ENCODE measurements at places on chromosomes 2 and 18.

DNA sequence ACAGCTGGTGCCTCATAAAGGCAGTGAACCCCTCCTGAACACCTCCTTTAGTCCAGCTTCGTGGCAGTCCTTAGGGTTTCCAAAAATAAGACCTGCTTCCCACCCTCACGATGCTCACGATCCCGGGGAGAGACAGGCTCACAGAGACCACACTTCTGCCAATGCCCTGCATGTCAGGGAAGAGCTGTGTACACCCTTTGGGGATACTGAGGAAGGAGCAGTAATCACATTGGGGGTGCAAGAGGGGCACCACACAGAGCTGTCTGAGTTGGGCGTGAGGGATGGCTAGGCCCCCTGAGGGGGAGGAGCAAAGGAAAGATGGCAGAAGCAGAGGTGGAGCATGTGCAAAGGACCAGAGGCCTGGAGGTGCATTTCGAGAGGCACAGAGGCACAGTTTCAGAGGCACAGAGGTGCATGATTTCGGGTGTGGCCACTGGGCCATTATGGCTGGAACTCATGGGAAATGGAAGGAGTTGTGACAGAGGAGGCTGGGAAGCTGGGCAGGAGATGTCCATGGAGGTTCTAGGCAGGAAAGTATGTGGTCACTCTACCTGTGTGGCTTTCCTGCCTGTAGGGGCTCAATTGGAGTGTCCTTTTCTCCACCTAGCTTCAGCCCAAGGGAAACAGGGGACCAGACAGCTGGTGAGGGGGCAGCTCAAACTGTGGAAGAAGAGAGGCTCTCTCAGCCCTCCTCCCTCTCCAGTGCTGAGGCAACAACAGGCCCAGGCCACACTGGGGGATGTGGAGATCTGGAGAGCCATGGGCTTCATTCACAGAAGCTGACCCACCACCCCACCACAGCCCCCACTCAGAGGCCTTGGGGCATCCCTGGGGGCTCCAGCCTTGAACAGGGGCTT, 115.9 kb downstream of the CAPN13 start:
- DNase-seq = no peak

DNA sequence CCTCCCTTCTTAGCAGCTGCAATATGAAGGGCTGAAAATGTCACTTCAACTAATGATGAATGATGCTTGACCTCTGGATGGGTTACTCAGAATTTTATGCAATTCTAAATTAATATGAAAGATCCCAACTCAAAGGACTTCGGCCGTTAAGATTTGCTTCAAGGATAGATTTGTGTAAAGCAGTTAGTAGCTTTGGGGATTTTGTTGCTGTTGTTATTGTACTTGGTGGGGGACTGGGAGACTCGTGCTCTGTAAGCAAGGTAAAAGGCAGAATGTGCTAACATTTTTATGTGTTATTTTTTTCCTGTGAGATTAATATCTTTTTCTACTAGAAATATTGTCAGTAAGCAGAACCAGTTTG, 478.8 kb downstream of the ARHGAP15 start:
- no peak for DNase-seq

DNA sequence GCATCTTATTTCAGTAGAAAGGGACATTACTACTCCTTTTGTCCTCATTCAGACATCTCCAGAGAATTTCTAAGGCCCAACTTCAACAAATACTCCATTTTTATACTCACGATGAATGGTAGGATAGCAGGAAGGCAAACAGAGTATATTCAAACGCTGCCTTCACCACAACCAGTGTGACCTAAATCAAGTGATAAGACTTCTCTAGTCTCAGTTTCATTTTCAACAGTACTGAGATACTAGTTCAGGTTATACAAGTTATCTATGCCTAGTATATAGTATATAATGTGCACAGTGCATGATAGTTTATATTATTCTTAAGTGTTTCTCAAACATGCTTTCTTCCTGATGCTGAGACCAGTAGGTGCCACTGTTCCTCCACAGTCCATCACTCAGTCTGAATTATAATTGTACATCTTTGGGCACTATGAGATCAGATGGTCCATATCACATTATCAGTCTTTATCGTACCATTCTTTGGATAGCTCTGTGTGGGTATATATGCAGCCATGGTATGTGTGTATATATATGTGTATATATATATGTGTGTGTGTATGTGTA, 66.3 kb upstream of the RPE start:
- DNase-seq = no peak

GRCh38 chr2:13006426-13006825, 289.7 kb downstream of the TRIB2 start:
- no peak for DNase-seq

DNA sequence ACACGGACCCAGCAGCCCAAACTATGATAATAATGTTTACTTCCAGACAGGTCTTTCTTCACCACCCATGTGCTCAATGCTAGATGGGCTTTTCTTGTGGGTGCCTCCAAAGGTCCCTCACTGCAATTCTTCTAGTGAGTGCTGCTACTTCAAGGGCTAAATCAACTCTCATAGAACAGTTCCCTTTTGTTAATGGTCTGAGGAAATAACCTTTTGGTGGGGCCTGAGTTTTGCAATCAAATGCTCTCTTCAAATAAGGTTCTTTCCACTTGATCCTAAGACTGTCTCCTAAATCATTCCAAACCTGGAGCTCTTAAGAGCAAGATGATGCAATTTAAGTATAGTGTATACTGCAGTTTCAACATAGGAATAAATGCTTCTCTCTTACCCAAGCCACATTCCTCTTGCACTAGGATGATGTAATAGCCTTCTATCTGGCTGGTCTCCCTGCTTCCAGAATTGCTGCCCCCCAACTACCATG, 6.0 kb downstream of the NEMP2 start:
- peak; percentile 62 for DNase-seq

DNA sequence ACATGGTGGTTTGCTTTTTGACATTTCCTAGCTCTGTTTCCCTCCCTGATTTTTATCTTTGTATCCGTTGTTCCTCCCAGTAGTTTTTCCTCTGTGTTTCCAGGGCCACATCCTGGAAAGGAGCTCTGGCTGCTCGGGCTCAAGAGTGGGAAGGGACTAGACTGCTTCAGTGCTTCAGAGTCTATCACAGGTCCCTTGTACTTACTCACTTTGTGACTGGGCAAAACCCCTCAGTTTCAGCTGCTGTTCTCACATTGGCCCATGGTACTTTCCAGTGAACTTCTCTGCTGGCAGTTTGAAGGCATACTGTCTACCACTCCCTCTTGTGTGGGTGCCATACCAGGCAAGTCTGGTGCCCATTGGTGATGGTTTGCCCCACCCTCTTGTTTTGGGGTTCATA, 7.5 kb upstream of the STAMBP start:
- DNase-seq = no peak

DNA sequence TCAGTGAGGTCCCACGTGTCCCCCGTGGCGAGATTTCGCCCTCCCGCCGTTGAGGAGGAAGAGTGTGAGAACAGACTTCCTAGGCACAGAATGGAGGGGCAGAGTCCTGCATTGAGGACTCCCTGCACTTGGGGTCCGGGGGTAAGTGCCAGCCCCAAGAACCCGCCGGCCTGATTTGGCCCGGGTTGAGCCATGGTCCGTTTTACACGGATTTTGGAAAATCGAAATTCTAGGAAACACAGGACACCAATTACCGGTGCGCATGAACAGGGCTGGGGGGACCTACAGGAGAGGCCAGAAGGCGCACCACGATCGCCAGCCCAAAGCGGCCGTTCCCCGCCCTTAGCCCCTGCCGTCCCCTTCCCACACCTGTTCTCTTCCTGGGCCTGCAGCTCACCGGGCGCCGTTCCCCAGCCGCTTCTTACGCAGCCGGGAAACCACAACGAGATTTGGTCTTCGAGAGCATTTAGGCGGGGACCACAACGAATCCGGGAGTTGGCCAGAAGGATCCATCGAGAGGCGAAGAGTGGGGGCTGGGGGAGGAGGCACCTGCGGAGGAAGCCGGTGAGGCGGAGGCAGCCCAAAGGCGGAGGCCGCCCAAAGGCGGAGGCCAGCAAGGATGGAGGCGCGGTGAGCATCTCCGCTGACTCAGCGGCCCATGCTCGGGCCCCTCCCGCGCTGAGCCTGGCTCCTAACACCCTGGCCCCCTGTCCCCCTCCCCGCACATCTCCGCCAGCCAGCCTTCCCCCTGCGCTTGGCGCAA, 464 bp upstream of the TLX2 start:
- DNase-seq = no peak

DNA sequence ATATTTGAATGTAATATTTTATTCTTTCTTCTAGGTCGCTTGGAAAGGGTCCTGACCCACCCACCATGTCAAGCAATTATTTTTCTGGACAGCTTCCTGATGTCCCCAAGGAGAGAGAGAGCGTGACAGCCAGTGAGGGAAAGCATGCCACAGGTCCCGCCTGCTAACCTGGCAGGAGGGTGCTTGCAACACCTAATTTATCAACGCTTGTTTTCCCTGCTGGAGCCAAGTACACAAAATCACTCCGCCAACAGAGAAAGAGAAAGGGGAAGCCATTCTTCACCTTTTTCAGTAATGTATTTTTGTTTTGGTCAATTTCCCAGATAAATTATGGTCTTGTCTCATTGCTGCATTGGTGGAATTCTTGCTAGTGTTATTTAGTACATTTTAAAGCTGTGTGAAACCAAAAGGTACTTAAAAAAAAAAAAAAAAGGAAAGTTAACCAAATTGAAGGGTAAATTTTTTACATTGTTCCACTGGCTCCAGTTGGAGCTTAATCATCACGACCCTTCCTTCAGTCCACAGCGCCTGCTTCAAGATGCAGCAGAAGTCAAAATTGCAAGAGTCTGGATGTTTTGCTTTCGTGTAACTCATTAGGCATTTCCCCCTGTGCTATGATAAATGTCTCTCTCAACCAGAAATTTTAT, 88.5 kb upstream of the COPS8 start:
- DNase-seq = no peak

DNA sequence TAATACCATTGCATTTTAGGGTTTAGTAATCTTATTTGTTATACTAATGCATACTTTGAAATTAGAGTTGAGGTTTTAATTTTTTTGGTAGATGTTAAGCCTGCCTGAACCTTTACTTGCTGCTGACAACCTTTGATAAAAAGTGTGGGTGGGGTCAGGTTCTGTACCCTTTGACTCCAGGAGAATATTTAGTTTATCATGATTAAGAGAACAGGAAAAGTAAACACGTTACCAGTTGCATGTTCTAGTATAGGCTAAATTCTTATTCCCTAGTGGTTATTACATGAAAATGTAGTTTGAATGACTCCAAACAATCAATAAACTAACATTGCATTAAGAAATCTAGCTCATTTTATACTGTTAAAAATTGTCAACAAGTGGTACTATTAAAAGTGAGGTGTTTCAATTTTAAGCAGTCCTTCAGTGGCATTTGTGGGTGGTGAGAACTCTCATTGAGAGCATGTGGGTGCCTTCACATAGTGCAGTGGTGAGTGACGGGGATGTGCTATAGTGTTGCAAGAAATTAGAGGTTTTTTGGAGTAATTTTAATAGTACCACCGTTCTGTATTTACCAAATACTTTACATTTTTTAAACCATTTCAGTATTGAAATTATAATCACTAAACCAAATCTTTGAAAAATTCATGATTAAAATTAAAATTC, 29.9 kb downstream of the PHLPP1 start:
- DNase-seq = no peak

GRCh38 chr18:3671176-3671575, 221.2 kb downstream of the TGIF1 start:
- no peak for DNase-seq

- peak; percentile 96 for DNase-seq
Measured at GRCh38 chr2:234257859-234258561, 207.5 kb downstream of the SPP2 start.

DNA sequence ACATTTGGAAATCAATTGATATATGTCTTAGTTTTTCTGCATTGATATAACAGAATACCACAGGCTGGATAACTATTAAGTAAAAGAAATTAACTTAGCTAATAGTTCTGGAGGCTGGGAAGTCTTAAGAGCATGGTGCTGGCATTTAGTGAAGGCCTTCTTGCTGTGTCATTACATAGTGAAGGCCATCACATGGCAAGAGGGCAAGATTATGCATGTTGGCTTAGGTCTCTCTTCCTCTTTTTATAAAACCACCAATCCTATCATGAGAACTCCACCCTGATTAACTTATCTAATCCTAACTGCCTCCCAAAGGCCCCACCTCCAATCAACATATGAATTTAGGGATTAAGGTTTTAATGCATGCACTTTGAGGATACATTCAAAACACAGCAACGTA, 225.5 kb upstream of the VRK2 start:
- DNase-seq = no peak

DNA sequence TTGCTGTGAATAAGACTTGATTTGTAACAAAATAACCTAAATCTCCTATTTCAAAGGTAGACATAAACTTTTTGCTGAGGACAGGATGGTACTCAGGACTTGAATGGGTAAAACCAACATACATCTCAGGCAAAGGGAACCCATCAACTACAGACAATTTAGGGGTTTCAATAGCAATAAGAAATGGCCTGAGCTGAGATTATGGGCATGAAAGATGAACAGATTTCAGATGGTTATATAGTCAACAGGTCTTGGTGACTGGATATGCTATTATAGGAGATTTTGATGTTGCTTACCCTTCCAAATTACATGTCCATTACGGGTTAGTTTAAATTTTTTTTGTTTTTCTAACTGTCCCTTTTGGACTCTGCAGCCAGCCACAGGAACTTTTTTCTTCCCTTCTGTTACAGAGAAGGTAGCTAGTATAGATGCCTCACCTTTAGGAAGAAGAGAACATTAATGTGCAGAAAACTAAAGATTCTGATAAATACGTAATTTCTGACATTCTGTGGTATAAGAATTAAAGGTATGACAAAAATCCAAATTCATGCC, 4.6 kb downstream of the RPS27A start:
- DNase-seq = no peak

GRCh38 chr18:44799907-44800421, 119.3 kb downstream of the SETBP1 start:
- DNase-seq = no peak

GRCh38 chr2:238106698-238107524, 6.8 kb downstream of the ESPNL start:
- no peak for DNase-seq

- peak; percentile 89 for DNase-seq
Measured at GRCh38 chr2:100291152-100291970, 30.9 kb downstream of the LONRF2 start.

- no peak for DNase-seq
Measured at GRCh38 chr18:25517881-25518715, 166.1 kb upstream of the ZNF521 start.

- DNase-seq = no peak
Measured at GRCh38 chr2:7595206-7595605, 678.0 kb downstream of the RNF144A start.

DNA sequence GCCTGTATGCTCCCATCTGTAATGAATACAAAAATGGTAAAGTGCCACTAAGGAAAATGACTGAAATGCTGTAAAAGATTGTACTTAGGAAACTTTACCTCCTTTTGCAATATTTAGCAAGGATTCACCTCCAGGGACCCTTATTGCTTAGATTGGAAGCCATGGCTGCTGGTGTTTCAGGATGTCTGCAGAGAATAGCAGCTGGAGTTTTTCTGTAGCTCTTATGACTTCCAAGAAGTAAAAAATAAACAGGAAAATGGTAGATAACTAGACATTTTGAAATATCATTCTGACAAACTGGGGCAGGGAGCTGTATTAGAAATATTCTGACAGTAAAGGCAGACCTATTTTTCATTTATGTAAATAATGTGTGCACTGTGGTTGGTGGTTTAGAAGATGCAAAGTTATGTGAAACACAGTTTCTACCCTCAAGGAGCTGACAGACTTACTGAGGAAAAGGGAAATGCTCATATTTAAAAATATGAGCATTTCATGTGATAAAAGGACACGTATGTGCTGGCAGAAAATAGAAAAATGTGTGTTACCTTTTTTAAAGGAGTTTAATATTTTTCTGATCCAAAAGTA, 224.9 kb upstream of the BOD1L2 start:
- DNase-seq = no peak
